ENCODE measurements at places on chromosomes 11 and 22. TPM values are rescaled to one million over a fixed set of nuclear protein-coding genes. Genes with fewer than 3 reads are reported as not detected.
A peak's percentile ranks its signal among the peaks of the same experiment; 100 is the strongest.

DNA sequence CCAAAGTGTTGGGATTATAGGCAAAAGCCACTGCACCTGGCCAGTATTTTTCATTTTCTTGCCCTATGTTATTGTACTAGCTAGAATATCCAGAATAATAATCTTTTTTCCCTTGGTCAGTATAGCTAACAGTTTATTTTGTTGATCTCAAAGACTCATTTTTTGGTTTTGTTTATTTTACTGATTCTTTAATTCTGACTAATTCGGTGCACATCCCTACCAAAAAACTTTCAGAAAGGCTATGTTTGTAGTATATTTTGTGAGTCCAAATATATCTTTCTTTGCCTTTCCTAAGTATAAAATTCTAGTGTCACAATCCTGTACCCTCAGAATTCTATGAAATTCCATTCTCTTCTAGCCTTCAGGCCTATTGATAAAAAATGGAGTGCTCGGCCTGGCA lies 84.3 kb downstream of the PHF21A start:
- no peaks in the 10 kb centered on the region for H3K27me3 ChIP-seq
- DNase-seq = no peak
- H3K27ac ChIP-seq = no peak overlapping the region
- H3K36me3 ChIP-seq = no peaks in the 10 kb centered on the region

DNA sequence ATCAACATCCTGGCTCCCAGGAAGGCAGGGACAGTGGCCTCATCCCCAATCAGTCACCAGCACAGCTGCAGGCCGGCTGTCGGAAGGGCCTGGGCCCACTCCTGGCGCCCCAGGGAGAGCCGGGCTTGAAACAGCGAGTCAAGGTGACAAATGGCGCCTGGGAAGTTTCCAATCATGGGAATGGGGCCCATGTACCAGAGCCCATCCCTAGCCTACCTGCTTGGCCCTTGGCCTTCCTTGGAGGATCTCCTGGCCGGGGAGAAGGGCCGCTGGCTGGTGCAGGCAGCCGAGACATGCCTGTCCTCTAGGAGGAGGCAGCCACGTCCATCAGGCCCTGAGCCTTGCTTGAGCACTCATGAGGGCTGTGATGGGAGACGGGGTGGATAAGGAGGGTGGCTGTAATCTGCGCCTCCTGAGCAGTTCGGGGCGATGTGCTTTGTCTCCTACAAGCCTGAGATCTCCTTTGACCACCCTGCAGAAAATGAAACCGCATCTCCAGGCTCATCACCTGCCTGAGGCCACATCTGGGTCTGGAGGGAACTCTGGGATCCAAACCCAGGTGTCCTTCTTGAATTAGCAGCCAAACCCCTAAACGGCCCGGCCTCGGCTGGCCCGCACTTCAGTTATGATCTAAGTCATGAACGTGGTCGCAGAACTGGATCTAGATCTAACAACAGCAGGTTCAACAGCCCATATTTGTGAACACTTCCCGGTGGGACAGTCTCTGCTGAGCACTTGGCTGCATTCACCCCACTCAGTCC lies 862.0 kb downstream of the TBC1D22A start:
- no peak for DNase-seq
- H3K36me3 ChIP-seq = no peaks in the 10 kb centered on the region
- H3K4me3 ChIP-seq = no peak overlapping the region
- H3K4me1 ChIP-seq = no peaks in the 10 kb centered on the region
- no peak overlapping the region for H3K27ac ChIP-seq

GRCh38 chr22:31278151-31278621 lies 14.1 kb downstream of the PIK3IP1 start:
- peak overlapping the region; percentile 25 for H3K27ac ChIP-seq
- no peak overlapping the region for H3K4me3 ChIP-seq
- peaks cover 46% of the 10 kb centered on the region for H3K36me3 ChIP-seq
- no peak for DNase-seq

GRCh38 chr11:83558281-83558680 lies 272.1 kb upstream of the CCDC90B start:
- no peaks in the 10 kb centered on the region for H3K36me3 ChIP-seq
- H3K27ac ChIP-seq = no peak overlapping the region
- H3K27me3 ChIP-seq = no peaks in the 10 kb centered on the region
- no peaks in the 10 kb centered on the region for H3K4me1 ChIP-seq

GRCh38 chr22:19663821-19664355 lies 50.4 kb upstream of the SEPTIN5 start:
- DNase-seq = no peak
- no peak overlapping the region for H3K27ac ChIP-seq
- H3K4me1 ChIP-seq = no peaks in the 10 kb centered on the region
- H3K27me3 ChIP-seq = no peaks in the 10 kb centered on the region

The DEUP1 gene
- total RNA-seq = not detected

The OR51Q1 gene
- not detected for total RNA-seq

The ATL3 gene
- 50.3 TPM for total RNA-seq
